ENCODE measurements at places on chromosomes 13 and 19.

DNA sequence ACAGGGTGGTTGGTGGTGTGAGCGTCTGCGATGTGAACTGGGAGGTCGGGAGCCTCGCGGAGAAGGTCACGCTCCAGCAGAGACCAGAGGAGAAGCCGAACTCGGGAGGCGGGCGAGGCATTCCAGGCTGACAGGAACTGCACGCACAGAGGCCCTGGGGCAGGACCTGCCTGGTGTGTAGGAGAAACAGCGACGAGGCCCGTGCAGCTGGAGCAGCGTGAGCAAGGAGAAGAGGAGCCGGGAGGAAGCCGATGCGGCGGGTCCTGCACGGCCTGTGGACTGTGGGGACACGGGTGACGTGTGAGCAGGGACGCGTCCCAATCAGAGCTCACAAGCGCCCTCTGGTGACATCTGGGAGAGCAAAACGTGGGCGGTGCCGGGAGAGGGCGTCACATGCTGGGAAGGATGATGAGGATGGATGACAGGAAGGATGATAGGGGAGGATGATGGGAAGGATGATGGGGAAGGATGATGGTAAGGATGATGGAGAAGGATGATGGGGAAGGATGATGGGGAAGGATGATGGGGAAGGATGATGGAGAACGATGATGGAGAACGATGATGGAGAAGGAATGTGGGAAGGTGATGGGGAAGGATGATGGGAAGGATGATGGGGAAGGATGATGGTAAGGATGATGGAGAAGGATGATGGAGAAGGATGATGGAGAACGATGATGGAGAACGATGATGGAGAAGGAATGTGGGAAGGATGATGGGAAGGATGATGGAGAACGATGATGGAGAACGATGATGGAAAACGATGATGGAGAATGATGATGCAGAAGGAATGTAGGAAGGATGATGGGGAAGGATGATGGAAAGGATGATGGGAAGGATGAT, 16.1 kb upstream of the MADCAM1 start:
- peak; percentile 82 for DNase-seq

- DNase-seq, result no peak
These were observed 446.4 kb downstream of the DCT start for GRCh38 chr13:94033098-94033497.

GRCh38 chr19:5356918-5357317, 16.3 kb upstream of the PTPRS start:
- DNase-seq, result no peak

GRCh38 chr13:79735228-79735627, 254.3 kb downstream of the NDFIP2 start:
- DNase-seq, result no peak

GRCh38 chr13:110575322-110576069, 14.0 kb upstream of the RAB20 start:
- no peak for DNase-seq

GRCh38 chr19:42295831-42296525, 6.0 kb upstream of the PRR19 start:
- DNase-seq, result peak; percentile 77

DNA sequence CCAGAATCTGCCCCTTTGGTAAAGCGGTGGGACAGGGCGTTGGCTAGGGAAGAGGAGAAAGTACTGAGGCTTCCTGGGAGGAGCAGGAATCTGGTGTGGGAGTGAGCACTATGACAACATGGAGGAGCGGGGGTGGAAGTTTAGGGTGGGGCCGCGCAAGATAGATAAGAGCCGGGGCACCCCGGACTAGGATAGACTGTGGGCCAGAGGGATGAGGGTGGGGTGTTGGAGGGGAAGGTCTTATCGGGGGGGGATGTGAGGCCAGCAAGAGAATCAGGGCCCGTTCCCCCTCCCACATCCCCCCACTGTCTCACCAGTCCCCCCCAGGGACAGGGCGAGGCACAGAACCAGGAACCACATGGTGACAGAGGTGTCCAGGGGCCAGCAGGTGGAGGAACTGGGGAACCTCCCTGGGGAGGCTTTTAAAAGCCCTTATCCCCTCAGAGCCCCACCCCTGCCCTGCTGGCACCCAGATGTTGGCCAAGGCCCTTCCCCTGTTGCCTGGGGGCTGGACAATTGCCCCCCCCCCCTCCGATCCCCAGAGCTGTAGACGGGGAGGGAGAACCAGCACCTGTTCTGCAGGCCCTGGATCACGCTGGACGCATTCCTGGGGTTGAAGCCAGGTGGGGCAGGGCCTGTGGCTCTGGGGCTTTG, at the start of gene KLK1:
Gene KLK1 (minus strand): TSS at position 399 of the 654 bp plus-strand sequence. CDS start 39 bp downstream, at position 360.
- DNase-seq, result no peak

DNA sequence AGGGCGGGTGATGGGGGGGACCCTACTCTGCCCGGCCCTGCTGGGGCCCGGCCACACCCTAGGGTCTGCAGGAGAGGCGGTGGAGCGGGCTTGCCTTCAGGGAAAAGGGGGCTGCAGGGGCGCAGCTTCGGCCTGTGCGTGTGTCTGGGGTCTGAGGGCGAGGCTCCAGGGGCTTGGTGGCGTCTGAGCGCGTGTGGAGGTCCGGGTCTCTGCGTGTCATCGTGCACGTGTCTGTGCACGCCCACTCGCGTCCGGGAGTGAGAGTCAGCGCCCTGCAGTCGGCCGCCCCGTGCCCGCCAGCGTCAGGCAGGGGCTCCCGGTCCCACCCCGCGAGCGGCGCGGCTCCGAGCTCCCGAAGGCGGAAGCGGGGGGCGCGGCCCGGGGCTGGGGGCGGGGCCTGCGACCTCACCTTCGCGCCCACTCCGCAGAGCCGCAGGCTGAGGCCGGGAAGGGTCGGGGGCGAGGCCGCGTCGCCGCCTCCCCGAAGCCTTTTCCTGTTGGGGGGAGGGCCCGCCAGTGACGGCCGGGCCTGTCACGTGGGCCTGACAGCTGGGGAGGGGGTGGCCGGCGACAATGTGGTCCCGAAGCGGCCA, at the start of gene ARHGAP45:
Gene ARHGAP45 (plus strand): TSS at position 420 of the 593 bp plus-strand sequence. CDS start 239 bp downstream, outside the sequence.
- peak; percentile 42 for DNase-seq

DNA sequence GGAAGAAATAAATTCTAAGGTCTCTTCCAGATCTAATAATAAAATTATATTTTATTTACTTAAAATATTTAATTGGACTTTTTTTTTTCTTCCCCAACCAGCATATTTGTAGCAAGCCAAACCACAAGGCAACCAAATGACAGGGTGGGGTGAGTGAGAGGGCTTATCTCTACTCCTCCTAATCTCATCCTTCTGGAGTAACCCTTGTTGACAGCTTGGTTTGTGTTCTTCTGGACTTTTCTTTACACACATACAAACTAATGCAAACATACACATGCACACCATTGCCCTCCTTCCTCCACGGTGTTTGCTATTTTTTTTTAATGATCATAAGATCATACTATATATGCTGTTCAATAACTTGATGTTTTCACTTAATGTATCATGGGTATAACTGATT, 383.1 kb downstream of the DLEU7 start:
- DNase-seq, result no peak

DNA sequence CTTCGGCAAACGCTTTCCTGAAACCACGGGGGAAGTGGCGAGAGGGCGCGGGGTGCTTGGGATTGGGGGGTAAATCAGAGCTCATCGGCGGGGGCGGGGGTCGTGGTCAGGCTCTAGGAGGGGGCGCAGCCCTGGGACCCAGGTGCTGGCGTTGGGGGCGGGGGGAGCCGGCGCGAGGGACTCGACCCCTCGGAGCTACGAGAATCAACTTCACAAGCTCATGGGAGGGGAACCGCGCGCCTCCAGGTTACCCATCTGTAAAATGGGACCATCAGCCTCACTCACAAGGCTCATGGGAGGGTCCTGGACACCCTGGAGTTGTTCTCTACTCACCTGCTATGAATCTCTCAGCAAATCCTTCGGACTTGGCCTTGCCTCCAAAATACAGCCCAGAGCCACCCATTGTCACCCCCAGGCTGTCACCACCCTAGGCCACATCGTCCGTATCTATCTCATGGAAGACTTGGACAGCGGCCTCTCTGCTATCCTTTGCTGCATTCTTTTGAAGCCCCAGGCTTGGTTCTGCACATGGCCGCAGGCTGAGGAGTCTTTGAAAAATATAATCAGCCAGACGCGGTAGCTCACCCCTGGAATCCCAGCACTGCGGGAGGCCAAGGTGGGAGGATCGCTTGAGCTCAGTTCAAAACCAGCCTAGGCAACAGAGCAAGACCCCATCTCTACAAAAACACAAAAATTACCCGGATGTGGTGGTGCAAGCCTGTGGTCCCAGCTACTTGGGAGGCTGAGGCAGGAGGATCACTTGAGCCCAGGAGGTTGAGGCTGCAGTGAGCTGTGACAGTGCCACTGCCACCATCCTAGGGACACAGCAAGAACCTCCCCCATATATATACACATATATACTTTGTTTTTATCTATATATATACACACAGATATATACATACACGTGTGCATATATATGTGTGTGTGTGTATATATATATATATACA, 939 bp upstream of the RANBP3 start:
- no peak for DNase-seq

DNA sequence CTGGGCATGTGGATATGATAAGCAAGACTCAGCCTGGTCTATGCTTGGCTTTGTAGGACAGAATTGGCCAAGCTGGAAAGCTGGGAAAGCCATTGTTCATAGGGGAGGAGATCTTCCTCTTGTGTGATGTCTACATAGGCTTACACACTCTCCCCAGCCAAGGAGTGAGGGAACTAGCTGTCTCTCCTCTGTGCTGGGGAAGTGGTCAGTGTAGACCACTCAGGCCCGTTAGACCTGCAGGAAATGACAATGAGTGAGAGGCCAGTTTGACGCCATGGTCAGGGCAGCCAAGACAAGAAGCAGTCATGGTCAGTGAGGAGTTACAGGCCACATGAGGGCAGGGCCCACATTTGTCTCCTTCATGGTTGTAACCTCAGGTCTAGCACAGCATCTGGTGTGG, 159.1 kb upstream of the KL start:
- DNase-seq, result no peak

DNA sequence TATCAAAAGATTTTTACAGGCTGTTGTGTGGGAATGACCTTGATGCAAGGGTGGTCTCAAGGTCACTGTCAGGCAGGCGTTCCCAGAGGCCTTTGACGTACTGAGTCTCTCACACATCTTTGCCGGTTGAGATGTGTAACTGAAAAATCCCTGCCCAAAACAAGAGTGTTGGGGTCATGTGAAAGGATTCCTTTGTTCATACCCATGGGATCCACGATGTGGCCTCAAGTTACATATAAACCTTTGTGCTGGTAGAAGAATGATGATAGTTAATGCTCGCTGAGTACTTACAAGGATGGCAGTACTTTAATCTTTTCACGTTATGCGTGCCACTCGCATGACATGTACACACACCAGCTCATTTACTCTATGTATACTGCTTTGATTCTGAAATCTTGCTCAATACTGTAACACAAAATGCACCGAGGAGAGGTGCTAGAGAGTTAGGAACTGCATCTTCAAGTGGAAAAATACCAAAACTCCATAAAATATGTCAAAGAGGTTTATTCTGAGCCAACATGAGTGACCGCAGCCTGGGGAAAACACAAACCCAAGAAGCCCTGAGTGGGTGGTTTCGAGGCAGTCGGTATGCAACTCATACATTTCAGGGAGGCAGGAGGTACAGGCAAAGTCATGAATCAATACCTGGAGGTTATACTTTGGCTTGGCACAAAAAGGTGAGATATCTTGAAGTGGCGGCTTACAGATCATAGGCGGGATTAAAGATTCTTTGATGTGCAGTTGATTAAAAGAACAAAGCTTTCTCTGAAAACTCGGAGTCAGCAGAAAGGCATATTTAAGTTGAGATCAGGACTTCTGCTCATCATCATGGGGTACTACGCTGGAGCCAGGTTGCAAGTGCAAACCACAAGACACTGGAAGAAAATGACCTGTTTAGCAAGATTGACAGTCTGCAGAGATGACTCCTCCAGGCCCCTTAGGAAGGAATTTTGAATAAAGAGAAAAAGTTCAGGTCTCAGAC, 87.4 kb upstream of the ARHGEF7 start:
- no peak for DNase-seq

DNA sequence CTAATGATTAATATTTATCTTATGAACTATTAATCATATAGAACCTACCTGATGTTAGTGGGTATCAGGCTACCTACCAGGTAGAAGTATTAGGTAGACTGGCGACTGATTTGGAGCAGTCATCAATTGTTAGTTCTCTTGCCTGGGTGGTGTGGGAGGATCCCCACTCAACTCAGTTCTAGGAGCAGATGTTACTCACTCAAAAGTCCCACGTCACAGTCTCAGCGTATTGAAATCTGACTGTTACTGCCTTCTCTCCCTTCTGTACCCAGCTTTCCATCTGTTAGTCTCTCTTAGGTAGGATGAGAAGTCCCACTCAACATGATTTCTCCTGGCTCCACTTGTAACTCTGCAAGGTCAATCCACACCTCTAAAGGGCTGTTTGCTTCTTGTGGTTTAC, 102.7 kb downstream of the OLFM4 start:
- no peak for DNase-seq

GRCh38 chr13:103101901-103102300, 35.7 kb upstream of the SLC10A2 start:
- DNase-seq, result no peak

GRCh38 chr19:1259876-1260748, 9.0 kb upstream of the CIRBP start:
- DNase-seq, result no peak

DNA sequence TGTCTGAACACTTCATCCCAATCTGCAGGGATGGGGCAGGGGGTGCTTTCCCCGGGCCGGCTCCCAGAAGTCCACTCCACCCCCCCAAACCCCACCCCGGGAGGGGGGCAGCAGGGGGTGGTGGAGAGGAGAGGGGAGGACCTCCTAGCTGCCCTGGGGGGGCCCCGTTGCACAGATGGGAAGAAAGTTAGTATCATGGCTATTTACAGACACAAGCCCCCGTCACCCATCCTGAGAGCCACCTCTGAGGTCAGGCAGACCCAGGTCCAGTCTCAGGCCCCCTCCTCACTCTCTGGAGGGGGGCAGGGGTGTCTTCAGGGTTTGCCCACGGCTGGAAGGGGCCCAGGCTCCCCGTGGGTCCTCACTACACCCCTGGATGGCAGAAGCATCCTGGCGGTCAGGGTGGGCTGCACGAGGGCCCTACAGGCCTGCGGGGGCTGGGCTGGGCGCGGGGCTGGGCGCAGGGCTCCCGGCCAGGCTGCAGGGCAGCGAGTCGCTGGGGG, 5.8 kb upstream of the REXO1 start:
- DNase-seq, result no peak

GRCh38 chr13:26628706-26629105, 71.2 kb downstream of the WASF3 start:
- DNase-seq, result no peak

GRCh38 chr19:2514981-2515518, 39.1 kb downstream of the GADD45B start:
- no peak for DNase-seq

GRCh38 chr13:30712536-30713532, 22.5 kb upstream of the ALOX5AP start:
- no peak for DNase-seq

- DNase-seq, result peak; percentile 55
These were observed 30.1 kb downstream of the SCEL start for GRCh38 chr13:77565635-77566034.

- DNase-seq, result no peak
These were observed 8.8 kb downstream of the IGFL4 start for GRCh38 chr19:46031781-46032596.

GRCh38 chr19:16293118-16294091, 31.2 kb upstream of the KLF2 start:
- no peak for DNase-seq

Measured in HEK293T (cell line).